ENCODE measurements at places on chromosomes 12 and 14. TPM values are rescaled to one million over a fixed set of nuclear protein-coding genes. Genes with fewer than 3 reads are reported as not detected.

Gene RFX4
- total RNA-seq, result not detected

Gene PPHLN1
- total RNA-seq, result 51.1 TPM

Gene RPL10L
- not detected for total RNA-seq

Gene CLEC4A
- total RNA-seq, result 0.81 TPM

Gene ACACB
- 18.5 TPM for total RNA-seq

Gene FCF1
- 27.8 TPM for total RNA-seq
